NCI-H1417 treated with DMSO at 0.1 percent for 48 hours (cell line): ENCODE measurements at places on chromosomes 4 and X.

GRCh38 chr4:118723369-118723768 lies 38.2 kb downstream of the METTL14 start:
- DNase-seq, result no peak

DNA sequence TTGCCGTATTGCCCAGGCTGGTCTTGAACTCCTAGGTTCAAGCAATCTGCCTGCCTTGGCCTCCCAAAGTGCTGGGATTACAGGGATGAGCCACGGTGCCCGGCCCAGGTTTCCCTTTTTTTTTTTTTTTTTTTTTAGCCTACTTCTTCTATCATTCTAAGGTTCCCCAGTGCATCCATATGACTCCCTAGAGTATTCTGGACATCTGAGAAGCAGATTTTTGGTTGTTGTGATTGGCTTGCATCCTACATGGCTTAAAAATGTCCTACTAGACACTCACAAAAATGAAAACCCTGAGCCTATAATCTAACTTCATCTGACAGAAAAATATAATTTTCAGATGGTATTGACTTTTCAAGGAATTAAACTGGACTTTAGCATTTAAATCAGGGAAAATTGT lies 41.7 kb downstream of the SMIM14 start:
- no peak for DNase-seq

GRCh38 chrX:134886002-134886596 lies 104.7 kb upstream of the SMIM10 start:
- no peak for DNase-seq

- DNase-seq, result no peak
Observed at GRCh38 chrX:25006586-25007058, 9.1 kb downstream of the ARX start.

- no peak for DNase-seq
Observed at GRCh38 chr4:102404431-102404969, 59.2 kb upstream of the SLC39A8 start.

GRCh38 chr4:186104890-186105646 lies 564 bp downstream of the FAM149A start:
- no peak for DNase-seq

- DNase-seq, result no peak
Observed at GRCh38 chr4:4289597-4289940, 385 bp downstream of the LYAR start.

GRCh38 chrX:63855896-63856295 lies 70.9 kb upstream of the ARHGEF9 start:
- no peak for DNase-seq

- DNase-seq, result no peak
Observed at GRCh38 chr4:113537628-113538027, 223.9 kb downstream of the CAMK2D start.

- peak; percentile 80 for DNase-seq
Observed at GRCh38 chr4:10018818-10019461, 2.4 kb downstream of the SLC2A9 start.

DNA sequence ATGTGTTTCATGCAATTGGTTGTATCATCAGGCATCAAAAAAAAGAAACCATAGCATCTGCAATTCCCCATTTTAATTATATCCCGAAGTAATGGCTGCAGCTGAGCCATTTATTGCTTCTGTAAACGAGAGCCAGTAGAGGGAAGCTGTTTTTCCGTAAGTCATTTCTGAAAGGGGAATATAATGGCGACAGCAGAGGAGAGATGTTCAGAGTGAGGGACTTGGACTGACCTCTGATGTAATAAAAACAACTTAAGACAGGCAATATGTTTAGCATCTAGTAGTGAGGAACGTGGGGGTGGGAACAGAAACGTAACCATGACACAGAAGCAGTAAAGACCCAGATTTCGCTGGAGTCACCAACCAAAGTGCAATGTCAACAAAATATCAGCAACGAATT lies 31.5 kb upstream of the NAA11 start:
- DNase-seq, result no peak

GRCh38 chr4:168507178-168507815 lies 10.4 kb downstream of the PALLD start:
- DNase-seq, result no peak

- no peak for DNase-seq
Observed at GRCh38 chr4:118721752-118722151, 36.6 kb downstream of the METTL14 start.
